ENCODE measurements at places on chromosomes 6 and 20.

GRCh38 chr20:9506280-9506821, 8.0 kb upstream of the LAMP5 start:
- no peak for DNase-seq

DNA sequence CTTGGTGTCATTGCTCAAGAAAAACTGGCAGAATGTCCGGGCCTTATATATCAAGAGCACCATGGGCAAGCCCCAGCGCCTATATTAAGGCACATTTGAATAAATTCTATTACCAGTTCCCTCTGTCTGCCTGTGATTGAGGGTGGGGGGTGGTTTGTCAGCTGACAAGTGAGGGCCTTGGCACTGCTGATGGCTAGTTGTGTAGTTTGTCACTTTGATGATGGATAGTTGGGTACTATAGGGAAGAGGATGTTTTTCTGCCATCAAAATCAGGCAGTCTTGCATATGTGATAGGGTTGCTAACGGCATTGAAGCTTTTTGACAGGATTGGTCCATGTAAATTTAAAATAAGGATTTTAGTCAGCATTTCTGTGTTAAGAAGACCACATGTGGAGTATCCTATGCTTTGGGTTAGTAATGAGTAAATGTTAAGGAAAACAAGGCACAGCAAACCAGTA, 2.5 kb downstream of the RPL10A start:
- no peak for DNase-seq

- no peak for DNase-seq
These were observed 912.1 kb downstream of the PHF3 start for GRCh38 chr6:64547594-64548268.

DNA sequence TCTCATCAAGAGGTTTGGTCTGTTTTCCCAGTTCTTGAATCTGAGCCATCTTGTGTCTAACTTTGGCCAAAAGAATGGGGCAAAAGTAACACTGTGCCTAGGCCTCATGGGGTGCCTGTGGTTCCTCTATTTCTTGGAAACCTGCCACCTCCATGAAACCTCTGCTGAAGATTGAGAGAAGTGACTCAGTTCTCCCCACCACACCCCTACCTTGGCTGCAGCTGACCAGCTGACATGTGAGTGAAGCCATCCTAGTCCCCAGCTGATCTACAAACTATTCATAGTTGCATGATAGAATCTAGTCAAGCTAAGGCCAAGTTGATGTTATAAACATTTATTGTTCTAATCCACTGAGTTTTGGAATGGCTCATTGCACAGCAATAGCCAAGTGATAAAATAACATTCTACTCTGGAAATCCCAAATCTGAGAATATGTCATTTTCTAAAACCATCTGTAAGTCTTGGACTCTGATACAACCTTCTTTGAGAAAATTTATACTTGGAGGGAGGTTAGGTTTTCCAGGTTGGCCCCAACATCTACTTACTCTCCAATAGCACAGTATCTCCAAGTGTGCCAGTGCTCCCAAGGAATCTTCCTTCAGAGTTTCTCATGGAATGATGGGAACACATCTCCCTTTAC, 107.0 kb upstream of the SMLR1 start:
- no peak for DNase-seq

DNA sequence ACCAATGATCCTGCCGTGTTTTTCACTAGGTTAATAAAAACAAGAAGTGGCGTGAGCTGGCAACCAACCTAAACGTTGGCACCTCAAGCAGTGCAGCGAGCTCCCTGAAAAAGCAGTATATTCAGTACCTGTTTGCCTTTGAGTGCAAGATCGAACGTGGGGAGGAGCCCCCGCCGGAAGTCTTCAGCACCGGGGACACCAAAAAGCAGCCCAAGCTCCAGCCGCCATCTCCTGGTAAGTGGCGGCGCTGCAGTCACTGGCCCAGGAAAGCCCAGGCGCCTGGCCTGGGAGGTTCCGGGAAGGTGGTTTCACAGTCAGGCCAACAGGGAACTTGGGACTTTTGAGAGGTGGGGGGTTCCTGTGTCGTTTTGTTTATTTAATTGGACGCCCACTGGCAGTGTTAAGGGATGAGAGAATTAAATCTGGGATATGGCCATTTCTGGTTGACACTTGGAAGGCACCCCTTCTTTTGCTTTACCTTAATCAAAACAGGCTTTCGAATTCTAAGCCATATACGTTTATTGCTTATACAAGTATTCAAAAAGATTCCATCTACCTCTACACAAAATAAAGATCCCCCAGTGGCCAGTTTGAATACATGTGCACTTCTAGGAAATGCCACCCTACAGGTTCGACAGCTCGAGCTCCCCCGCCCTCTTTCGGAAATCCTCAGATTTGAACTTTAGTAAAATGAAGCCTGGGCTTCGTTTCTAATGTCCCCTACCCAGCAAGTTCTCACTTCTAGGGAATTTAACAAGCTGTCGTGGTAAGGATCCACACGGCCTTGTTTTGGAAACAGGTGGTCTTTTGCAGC, 138.9 kb downstream of the TMEM242 start:
- DNase-seq = no peak

DNA sequence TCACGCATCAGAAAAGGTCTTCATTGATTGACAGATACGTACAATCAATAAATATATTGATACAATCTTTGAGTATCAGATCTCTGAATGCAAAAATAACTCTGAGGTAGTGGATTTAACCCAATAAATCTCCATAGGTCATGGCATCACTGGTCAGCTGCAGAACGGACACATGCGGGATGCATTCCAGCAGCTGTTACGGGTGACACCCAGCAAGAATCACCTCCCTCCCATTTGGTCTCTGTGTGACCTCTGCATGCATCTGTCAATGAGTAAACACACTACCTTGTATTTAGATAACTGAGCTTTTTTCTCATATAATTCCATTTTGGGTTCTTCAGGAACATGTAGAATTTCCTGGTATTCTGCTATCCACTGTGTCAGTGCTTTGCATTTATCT, 285.4 kb downstream of the SYNE1 start:
- DNase-seq = no peak

- DNase-seq = peak; percentile 6
These were observed 108.1 kb downstream of the BCKDHB start for GRCh38 chr6:80214436-80215022.

DNA sequence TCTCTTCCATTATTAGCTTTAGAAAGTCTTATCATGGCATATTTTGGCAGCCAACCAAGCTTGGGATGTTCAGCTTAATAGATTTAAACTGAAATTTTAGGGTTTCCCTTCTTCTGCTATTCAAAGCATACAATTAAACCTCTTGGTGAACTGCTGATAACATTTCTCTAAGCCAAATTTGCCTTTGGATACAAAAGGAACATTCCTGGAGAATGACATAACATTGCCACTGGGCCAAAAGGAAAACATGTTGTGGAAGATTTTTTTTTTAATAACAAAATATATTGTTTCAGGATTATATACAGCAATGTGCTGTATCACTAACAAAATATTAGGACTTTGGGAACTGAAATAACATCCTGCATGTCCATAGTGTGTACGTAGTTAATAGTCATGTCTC, 215.1 kb upstream of the TBX18 start:
- no peak for DNase-seq

- DNase-seq = no peak
These were observed 122.9 kb downstream of the ZMYND8 start for GRCh38 chr20:47233333-47234188.

- DNase-seq = no peak
These were observed 5.0 kb upstream of the OCSTAMP start for GRCh38 chr20:46555370-46555956.

GRCh38 chr6:150070236-150070818, 1.4 kb upstream of the ULBP3 start:
- DNase-seq = no peak

GRCh38 chr6:16130932-16131387, 2.1 kb downstream of the MYLIP start:
- no peak for DNase-seq

GRCh38 chr20:34403908-34404307, 40.8 kb downstream of the ITCH start:
- DNase-seq = no peak

DNA sequence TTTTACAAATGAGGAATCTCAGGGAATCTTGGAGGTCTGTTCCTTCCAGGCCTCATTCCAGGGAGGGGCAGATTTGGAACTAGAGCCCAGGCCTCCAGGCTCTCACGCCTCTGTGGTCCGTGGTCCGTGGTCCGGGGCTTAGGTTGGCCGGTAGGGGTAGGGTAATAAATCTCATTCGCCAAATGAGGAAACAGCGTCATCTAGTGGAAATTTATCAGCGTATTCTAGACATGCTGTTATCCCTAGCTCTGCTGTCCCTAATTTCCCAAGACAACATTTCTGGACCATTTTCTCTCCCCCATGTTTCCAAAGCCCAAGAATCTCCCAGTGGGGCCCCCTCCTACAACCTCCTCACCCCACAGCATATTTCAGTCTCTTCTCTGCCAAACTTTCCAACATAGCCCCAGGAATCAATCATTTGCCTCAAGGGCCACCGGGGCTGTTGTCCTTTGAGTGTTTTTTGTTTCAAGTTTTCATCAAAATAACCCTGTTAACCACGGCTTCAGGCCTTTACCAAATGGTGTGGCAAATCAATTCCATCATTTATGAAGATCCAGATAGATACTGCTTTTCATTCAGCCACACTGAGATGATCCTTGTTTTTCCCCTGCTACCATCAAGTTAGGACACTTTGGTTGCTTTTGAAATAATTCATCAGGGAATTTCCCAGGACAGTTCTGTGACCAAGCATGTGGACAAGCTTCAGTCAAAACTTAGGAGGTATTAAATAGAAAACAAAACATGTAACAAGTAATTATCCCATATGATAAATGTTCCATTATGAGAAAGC, 126.8 kb downstream of the ALDH8A1 start:
- peak; percentile 27 for DNase-seq

GRCh38 chr6:40265615-40266014, 321.5 kb downstream of the LRFN2 start:
- DNase-seq = no peak

GRCh38 chr6:56663344-56663743, 20.7 kb upstream of the DST start:
- DNase-seq = no peak

DNA sequence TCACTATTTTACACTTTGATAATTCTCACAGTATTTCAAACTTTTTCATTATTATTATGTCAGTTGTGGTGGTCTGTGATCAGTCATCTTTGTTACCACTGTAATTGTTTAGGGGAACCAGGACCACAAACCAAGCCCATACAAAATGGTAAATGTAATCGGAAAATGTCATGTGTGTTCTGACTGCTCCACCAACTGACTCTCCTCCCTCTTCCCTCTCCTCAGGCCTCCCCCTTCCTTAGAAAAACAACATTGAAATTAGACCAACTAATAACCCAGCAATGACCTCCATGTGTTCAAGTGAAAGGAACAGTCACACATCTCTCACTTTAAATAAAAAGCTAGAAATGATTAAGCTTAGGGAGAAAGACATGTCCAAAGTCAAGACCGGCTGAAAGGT, 63.8 kb downstream of the GMDS start:
- no peak for DNase-seq

DNA sequence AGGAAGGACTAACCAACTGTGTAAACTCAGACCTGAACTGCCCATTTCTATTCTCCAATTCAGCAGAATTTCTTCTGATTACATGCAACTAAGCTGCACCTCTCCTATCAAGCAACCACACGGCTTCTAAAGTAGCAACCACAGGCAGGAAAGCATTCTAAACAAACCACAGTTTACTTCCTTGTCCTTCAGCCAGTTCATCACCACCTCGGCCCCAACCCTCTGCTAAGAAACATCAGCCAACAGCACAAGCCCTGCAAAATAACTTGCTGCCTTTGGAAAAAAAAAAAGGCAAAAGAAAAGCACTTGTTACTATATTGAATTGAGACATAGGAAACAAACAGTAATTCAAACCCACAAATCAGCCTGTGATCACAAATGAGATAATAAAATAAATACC, 140.3 kb downstream of the NFATC2 start:
- no peak for DNase-seq

- DNase-seq = no peak
These were observed 17.0 kb downstream of the SNX3 start for GRCh38 chr6:108243836-108244235.

GRCh38 chr6:128311944-128312570, 208.3 kb downstream of the PTPRK start:
- no peak for DNase-seq

DNA sequence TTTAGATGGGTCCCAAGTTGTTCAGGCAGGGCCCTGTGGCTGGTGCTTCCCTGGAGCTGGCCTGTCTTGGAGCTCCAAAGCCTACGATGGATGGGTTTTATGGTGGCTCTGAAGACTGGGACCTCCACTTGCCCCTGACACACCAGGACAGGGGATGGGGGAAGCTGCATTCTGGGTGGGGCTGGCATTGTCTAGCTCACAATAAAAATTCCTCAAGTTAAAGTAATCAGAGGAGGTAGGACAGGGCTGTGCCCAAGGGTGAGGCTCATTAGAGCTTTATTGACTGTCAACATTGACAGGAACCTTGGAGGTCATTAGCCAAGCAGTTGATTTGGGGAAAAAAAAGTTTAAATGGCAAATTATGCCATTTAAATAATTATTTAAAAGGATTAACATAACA, 35.7 kb downstream of the TFAP2C start:
- DNase-seq = no peak

DNA sequence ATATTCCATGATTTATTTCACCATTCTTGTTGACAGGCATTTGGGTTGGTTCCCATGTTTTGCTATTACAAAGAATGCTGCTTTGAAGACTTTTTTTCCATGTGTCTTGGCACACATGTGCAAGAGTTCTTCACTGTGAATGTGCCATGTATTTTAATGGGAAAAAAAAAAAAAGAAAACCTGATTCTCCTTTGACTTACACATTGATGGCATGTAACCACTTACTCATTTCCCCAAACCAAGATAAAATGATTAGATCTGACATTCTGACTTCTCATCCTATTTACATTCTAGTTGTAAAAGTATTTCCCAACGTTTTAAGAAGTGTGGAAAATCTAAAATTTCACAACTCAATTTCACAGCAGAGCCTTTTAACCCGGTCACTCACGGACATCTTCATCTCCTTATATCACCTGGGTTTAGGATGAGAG, 4.4 kb downstream of the CAP2 start:
- DNase-seq = no peak

- no peak for DNase-seq
These were observed 113.1 kb upstream of the PTPN1 start for GRCh38 chr20:50397058-50397457.

DNA sequence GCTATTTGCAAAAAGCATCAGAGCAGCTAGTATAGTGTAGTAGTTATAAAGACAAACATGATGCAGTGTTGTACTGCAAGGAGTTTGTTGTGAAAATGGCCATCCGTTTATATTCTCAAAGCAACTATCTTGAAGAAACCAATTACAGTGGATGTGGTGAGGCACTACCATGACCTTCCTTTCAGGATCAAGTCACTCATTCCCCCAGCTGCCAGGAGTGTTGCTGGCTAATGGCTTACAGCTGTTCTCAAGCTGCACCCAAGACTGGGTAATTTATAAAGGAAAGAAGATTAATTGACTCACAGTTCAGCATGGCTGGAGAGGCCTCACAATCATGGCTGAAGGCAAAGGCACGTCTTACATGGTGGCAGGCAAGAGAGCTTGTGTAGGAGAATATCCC, 29.0 kb downstream of the ADGRF4 start:
- DNase-seq = no peak

GRCh38 chr20:43749734-43750294, 23.0 kb upstream of the GTSF1L start:
- DNase-seq = no peak
